Activated CD8-positive, alpha-beta memory T cell treated with anti-CD3 and anti-CD28 coated beads, Interleukin-2, amount 10 ng/mL, durations not matched to agents 7 days and 5 days (primary cell): ENCODE measurements at places on chromosomes 2 and 18.

- no peak for DNase-seq
- H3K27me3 ChIP-seq = no peaks in the 10 kb centered on the region
- peaks cover 2% of the 10 kb centered on the region for H3K4me1 ChIP-seq
- H3K4me3 ChIP-seq = no peak overlapping the region
- no peaks in the 10 kb centered on the region for H3K36me3 ChIP-seq
- no peak overlapping the region for H3K27ac ChIP-seq
These were observed 154.4 kb upstream of the HNMT start for GRCh38 chr2:137809837-137810236.

GRCh38 chr2:212505586-212505985, 33.0 kb downstream of the ERBB4 start:
- no peaks in the 10 kb centered on the region for H3K27me3 ChIP-seq
- no peak overlapping the region for H3K27ac ChIP-seq
- no peak for DNase-seq
- H3K36me3 ChIP-seq = no peaks in the 10 kb centered on the region
- H3K4me3 ChIP-seq = no peak overlapping the region

DNA sequence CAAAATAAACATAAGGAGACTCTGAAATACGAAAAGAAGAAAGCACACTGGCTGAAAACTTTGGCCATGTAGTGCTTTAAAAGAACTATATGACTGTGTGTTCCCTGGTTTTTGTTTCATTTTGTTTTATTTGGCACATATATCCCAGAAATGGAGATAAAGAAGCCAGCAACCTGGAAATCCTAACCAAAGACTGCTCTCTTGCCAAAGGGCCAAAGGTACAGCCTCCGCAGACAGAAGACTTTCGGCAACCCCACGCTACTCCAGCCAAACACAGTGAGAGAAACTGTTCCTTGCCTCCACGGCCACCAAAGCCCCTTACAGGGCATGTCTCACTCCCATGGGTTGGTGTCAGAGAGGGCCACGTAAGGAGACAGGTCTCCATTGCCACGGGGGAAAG, 381.2 kb upstream of the NETO1 start:
- DNase-seq = no peak
- H3K4me3 ChIP-seq = no peak overlapping the region
- H3K27me3 ChIP-seq = no peaks in the 10 kb centered on the region
- H3K36me3 ChIP-seq = no peaks in the 10 kb centered on the region

DNA sequence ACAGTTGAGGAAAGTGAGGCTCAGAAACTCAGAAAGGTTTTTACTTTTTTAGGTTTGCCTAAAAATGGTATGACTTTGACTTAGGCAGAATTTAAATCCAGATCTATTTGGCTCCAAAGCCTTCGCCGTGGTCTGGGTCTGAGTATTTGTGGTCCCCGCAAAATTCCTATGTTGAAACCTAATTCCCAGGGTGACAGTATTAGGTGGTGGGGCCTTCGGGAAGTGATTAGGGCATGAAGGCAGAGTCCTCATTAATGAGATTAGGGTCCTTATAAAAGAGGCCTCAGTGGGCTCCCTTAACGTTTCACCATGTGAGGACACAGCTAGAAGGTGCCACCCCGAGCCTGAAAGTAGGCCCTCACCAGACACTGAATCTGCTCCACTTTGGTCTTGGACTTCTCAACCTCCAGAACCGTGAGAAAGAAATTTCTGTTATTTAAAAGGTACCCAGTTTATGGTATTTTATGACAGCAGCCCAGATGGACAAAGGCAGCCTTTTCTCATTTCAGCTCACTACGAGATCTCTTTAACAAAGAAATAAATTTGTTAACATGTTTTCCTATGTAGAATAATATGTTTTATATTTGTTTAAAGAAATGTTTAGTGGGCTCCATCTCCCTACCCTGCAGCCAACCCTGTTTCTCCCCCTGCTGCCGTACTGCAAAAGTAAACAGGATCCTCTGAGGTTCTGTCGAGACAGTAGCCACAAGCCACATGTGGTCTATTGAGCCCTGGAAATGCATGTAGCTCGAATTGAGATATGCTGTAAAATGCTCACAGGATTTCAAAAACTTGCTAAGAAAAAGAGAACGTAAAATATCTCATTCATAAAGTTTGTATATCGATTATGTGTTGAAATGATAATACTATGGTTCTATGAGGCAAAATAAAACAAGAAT, 80.6 kb downstream of the MOGAT1 start:
- peaks cover 46% of the 10 kb centered on the region for H3K4me1 ChIP-seq
- H3K27ac ChIP-seq = no peak overlapping the region
- DNase-seq = peak; percentile 89
- peaks cover 48% of the 10 kb centered on the region for H3K27me3 ChIP-seq
- no peak overlapping the region for H3K4me3 ChIP-seq
- peaks cover 4% of the 10 kb centered on the region for H3K36me3 ChIP-seq

DNA sequence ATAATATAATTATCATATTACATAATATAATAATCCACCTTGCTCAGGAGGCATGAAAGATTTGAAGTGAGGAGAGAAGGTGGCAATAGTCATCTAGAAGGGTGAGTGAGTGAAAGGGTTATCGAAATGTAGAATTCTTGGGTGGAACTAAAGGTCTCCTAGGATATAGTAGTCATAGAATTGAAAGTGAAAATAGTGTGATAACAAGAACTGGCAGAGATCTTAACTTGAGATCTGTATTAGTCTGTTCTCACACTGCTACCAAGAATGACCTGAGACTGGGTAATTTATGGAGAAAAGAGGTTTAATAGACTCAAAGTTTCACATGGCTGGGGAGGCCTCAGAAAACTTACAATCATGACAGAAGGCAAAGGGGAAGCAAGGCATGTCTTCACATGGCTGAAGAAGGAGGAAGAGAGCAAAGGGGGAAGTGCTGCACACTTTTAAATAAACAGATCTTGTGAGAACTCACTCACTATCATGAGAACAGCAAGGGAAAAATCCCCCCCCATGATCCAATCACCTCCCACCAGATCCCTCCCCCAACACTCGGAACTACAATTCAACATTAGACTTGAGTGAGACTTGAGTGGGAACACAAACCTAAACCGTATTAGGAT, 351.5 kb downstream of the NR4A2 start:
- DNase-seq = no peak
- no peaks in the 10 kb centered on the region for H3K4me1 ChIP-seq
- no peaks in the 10 kb centered on the region for H3K27me3 ChIP-seq
- no peak overlapping the region for H3K4me3 ChIP-seq
